ENCODE measurements at places on chromosomes 4 and X. TPM values are rescaled to one million over a fixed set of nuclear protein-coding genes. Genes with fewer than 3 reads are reported as not detected.

GAGE12J gene
- total RNA-seq = not detected

TMPRSS11B gene
- not detected for total RNA-seq

TMSB15C gene
- 2.2 TPM for total RNA-seq

P2RY10 gene
- total RNA-seq = not detected

USP11 gene
- total RNA-seq = 33.0 TPM

ZXDA gene
- 3.2 TPM for total RNA-seq

HHIP gene
- total RNA-seq = 0.16 TPM

PDE6B gene
- total RNA-seq = 1.9 TPM

IL13RA2 gene
- 177 TPM for total RNA-seq

SAGE1 gene
- not detected for total RNA-seq

SATL1 gene
- not detected for total RNA-seq

TREX2 gene
- total RNA-seq = not detected

DNA sequence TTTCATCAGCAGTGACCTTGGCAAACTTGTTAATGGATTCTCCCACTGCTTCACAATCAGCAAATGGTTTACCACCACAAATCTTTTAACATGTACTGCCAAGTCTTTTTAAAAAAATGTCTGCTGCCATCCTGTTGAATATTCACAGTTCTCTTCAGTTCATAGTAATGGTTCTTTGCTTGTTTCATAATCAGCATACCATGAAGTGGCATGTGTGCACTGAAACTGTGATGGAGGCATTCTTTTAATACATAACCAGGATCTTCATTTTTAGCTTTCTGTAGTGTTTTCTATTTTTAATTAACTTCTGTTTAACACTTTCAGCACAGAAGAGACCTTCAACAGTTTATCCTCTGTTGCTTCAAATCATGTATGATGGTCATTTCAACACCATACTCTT is 230.1 kb upstream of the ARSJ start:
- no peak for DNase-seq

DNA sequence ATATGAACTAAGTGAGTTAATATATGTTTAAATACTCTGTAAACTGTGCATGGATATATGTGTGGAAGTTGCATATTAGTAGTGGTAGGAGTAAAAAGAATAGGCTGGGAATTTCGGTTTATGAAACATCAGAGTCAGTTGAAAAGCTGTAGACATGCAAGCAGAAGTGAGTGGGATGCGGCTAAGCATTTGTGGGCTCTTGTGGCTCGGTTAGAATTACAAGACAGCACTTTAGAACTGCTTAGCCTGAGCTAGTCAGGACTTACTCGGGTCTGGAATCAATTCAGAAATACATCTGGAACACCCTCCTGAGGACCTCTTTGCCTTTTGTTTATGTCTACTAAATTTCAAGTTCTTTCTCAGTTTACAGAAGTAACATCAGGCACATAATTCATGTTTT is 93.6 kb downstream of the AFF2 start:
- no peak for DNase-seq

DNA sequence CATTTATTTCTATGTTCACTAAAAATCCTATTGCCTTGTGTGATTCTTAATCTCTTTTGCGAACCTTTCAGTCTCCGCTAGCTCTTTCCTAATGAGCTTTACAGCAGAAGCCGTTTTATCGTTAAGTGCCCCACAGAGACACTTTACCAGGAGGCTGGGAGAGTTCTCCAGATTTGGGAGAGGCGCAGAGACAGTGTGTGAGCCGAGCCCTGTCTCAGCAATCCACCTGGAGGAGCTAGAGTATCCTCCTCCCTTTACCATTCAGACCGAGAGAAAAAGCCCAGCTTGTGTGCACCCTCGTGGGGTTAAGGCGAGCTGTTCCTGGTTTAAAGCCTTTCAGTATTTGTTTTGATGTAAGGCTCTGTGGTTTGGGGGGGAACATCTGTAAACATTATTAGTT is 54.9 kb upstream of the MTM1 start:
- DNase-seq = no peak

GRCh38 chr4:139816856-139817255 is 151.2 kb downstream of the MGST2 start:
- DNase-seq = no peak

DNA sequence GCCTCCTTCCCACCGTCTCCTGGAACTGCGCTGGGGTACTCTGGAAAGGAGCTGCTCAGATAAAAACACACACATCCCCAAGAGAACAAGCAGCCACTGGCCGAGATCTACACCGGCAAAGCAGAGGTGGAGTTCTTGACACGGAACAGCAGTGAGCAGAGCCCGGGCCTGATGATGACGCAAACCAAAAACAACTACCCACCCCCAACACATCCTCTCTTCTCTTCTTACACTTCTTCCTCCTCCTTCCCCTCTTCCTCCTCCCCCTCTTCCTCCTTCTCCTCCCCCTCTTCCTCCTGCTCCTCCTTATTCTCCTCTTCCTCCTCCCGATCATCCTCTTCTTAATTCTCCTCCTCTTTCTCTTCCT is 4.6 kb downstream of the PNMA5 start:
- no peak for DNase-seq

DNA sequence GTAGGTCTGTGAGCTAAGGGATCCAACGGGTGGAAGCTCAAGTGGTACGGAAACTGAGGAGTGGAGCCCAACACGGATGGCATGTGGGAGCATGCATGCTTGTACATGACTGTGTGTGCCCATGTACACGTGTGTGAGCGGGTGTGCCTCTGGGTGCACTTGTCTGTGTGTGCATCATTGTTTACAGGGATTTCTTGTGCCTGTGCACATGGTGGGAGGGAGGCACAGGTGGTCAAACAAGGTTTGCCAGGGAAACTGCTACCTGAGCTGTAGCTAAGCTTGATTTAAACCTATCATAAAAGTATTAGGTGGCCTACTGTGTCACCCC is 122.5 kb upstream of the MAMLD1 start:
- DNase-seq = no peak

- no peak for DNase-seq
Measured at GRCh38 chr4:24952667-24953066, 39.8 kb upstream of the CCDC149 start.

GRCh38 chr4:54098375-54098774 is 1.6 kb upstream of the GSX2 start:
- no peak for DNase-seq

- no peak for DNase-seq
Measured at GRCh38 chr4:48205107-48205506, 64.5 kb downstream of the TEC start.

GRCh38 chr4:113643505-113643904 is 118.0 kb downstream of the CAMK2D start:
- no peak for DNase-seq

DNA sequence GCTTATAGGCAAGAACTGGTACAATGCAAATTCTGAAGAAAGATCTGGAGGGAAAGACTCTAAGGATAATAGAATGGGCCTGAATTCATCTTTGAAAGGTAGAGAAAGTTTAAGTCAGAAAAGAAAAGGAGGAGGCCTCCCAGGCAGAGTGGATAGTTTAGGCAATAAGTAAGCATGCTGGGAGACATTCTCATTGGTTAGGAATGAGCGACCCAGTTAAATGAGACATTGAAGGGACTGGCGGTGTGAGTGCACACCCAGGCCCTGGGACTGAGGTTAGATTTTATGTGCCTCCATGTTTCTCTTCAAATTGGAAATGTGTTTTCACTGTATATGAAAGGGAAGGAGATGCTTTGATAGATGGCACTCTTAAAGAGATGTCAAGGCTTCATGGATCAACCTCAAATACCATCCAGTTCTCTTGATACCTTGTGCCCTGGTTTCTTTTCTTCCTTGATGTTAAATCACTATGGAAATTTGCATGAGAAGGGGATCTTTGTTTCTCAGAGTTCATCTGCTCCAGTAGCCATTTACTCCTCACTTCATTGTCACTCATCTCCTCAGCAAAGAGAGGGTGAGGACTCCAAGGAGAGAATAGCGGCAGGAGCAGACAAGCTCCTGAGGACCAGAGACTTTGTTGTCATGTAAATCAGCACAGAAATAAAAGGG is 584.2 kb upstream of the INTU start:
- no peak for DNase-seq

DNA sequence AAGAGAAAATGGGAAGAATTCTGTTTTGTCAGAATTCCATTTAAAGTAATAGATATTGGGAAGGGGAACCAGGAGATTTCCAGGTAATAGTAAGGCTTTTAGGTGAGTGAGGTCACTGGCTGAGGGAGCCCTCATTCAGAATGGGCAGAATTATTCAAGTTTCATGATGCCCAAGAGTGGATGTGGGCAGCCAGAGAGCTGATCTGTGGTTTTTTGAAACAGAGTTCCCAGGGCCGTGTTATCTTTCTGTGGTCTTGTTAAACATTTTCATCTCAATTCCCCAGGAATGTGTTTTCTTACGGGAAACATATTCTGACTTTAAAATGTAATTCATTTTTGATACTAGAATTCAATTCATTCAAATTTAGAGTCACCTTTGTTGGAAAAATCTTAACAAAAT is 182.0 kb upstream of the AADAT start:
- peak; percentile 49 for DNase-seq

DNA sequence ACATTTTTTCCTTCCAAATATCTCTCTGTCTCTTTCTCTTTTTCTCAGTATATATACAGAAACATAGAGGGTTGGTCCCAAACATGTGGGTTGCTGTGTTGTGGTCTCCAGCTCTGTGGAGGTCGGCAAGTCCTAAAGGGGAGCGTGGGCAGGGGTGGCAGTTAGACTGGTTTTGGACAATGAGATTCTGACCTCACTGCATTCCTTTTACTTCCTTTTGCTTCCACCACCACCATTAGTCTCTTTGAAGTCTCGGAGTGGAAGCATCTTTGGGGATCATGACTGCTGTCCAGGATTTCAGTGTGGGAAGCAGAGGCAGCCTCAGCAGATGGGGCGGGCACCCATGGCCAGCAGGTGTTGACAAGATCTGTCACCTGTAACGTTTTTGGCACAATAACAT is 1091.8 kb downstream of the RAPGEF2 start:
- DNase-seq = no peak

GRCh38 chrX:44908827-44909226 is 35.8 kb downstream of the KDM6A start:
- DNase-seq = no peak

GRCh38 chrX:94743478-94743877 is 1069.5 kb downstream of the FAM133A start:
- DNase-seq = no peak

GRCh38 chrX:132433001-132433400 is 55.8 kb downstream of the MBNL3 start:
- DNase-seq = no peak

- no peak for DNase-seq
Measured at GRCh38 chr4:58214376-58214775, 1104.2 kb upstream of the IGFBP7 start.

DNA sequence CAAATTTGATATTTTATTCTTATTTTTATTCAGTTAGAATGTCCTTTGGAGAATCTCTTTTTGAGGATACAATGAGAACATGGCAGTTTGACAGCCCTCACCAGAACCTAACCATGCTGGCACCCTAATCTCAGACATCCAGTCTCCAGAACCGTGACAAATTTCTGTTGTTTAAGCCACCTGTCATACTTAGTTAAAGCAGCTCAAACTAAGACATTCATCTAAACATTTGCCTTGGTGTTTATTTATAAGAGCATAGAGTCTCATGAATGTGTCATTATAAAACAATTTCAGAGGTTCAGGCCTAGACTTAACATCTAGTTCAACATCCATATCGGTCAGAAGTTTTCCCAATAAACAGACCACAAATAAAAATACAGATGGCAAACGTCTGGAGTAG is 125.1 kb upstream of the FUNDC1 start:
- peak; percentile 19 for DNase-seq

- DNase-seq = no peak
Measured at GRCh38 chr4:56767567-56767966, 53.9 kb downstream of the SPINK2 start.

DNA sequence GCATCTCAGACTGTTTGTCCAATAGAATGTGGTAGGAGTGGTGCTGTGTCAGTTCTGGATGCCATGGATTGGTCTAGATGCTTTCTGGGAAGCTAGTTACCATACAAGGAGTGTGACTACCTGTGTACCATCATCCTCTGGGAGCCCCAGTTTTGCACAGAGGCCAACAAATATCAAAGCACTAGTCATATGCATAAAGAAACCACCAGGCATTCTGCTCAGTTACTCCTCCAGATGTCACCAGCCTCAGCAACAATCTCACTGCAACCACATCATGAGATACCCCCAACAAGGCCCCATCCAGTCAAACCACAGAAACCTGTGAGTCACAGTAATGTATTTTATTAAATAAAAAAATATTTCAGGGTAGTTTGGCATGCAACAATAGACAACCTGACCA is 435.8 kb upstream of the CPEB2 start:
- DNase-seq = peak; percentile 50

- no peak for DNase-seq
Measured at GRCh38 chrX:97587171-97587570, 703.5 kb downstream of the RPA4 start.

GRCh38 chr4:6506616-6507140 is 34.3 kb upstream of the PPP2R2C start:
- no peak for DNase-seq

- no peak for DNase-seq
Measured at GRCh38 chr4:136644279-136644678, 888.0 kb downstream of the PCDH18 start.

- no peak for DNase-seq
Measured at GRCh38 chr4:42658261-42658660, 1.4 kb upstream of the ATP8A1 start.

GRCh38 chr4:27412613-27413012 is 552.0 kb downstream of the STIM2 start:
- no peak for DNase-seq

- DNase-seq = no peak
Measured at GRCh38 chr4:15794905-15795304, 16.8 kb downstream of the CD38 start.

DNA sequence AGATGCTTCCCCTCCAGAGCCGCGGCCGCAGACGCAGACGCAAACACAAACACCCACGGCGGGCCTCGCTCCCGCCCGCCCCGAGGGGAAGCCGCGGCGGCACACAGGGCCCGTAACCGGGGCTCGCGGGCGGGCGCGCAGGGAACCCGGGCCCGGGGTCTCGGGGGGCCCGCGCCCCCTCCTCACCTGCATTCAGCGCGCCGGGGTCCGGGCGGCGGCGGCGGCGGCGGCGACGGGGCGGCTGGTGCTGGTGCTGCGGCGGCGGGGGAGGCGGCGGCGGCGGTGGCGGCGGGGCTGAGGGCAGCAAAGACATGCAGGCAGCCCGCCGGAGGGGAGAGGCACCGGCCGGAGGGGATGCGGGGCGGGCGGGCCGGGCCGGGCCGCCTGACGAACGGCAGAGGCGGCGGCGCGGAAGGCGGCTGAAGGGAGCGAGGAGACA is 255 bp upstream of the CNOT6L start:
- no peak for DNase-seq

DNA sequence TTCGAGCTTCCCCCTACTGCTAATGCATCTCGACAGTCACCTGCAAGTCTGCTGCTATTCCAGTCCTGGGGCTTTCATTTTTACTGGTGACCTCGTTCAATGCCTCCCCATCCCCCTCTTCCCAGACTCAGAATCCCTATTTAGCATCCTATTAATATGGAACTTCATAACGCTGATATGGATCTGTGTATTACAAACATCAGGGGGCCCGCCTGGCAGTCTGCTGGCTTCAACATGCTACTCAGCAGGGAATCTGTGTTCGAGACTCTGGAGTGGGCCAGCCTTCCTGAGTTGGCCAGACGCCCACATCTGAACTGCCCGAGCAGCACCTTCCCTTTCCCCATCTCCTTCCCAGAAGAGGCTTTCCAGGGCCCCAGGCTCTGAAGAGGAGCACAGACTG is 173.9 kb upstream of the PPARGC1A start:
- DNase-seq = no peak

GRCh38 chrX:38117485-38117884 is 103.2 kb downstream of the SRPX start:
- DNase-seq = no peak

- DNase-seq = no peak
Measured at GRCh38 chrX:2664502-2664901, 26.6 kb upstream of the CD99 start.

GRCh38 chr4:159289682-159290081 is 186.8 kb downstream of the RAPGEF2 start:
- no peak for DNase-seq
